RPMI7951 (cell line): ENCODE measurements at places on chromosomes 12 and 14. TPM values are rescaled to one million over a fixed set of nuclear protein-coding genes. Genes with fewer than 3 reads are reported as not detected.
A peak's percentile ranks its signal among the peaks of the same experiment; 100 is the strongest.

Gene BEST3
- not detected in 2 replicates for total RNA-seq

GRCh38 chr12:130739571-130739970 is 23.5 kb upstream of the RIMBP2 start:
- DNase-seq, result no peak

DNA sequence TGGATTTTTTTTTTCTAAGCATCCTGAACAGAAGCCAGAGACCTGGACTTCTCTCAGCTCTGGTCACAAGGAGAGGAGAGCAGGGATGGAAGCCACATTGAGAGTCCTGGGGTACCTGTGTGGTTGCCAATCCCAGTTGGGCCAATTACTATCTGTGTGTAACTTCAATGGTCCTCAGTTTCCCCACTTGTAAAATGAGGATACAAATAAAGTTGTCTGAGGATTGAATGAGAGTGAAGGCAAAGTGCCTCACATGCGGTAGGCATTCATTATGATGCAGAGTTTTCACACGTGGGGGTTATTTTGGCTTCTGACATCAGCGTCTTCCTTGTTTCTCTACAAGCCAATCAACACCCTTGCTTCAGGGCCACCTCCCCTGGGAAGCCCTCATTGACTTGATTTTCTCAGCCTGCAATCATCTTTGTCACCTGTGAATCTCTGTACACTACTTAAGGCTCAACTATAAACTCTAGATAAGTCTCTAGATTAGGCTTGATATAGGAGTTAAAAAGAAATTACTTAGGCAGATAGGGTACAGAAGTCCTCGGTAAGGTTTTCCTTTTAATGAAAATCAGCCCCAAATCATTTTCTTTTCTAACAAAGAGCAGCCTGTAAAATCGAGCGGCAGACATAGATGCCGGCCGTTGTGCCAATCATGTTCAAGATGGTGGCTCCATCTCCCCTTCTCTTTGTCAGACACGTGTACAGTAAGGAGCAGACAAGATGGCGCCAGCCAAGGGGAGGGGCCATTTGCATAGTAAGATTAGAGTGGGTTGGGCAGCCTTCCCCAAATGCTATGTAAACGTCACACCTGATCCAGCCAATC is 37.8 kb upstream of the FICD start:
- peak; percentile 77 for DNase-seq

Gene DPF3
- 4.2 and 6.5 TPM in 2 replicates for total RNA-seq

Gene DCD
- total RNA-seq, result not detected in 2 replicates

DNA sequence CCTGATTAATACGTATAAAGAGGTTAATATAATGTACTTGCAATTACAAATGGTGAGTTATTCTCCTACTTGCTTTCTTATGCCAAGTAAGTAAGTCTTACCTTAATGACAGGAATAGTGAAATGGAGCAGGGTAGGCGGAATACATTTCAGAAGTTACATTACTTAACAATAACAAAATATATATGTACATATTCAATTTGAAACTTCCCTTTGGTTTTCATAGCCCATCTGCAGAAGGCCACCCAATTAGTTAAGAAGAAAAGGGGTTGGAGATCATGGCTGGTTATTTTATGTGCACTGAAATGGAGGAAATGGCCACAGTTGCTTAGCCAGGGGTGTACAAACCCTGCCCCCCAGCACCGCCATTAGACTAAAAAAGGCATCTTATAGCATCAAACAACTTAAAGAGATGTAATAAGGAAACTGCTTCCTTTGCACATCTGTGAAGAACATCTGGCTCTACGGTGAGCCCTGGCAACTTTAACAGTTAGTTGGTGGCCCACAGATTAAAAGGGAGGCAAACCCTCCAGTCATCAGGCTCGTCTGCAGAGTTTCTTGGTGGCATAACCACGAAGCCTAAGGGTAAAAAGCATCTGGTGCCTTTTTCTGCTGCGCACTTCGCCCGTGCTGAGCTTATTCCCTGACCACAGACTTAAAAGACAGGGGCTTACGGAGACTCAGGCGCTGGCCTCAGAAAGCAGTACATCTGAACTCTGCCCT is 38.8 kb upstream of the DACT1 start:
- peak; percentile 6 for DNase-seq

GRCh38 chr12:52715416-52715815 is 12.1 kb upstream of the KRT77 start:
- no peak for DNase-seq

Gene SLC38A4
- 0.12 and 0.68 TPM in 2 replicates for total RNA-seq

- DNase-seq, result peak; percentile 55
Measured at GRCh38 chr12:88960213-88960878, 380.1 kb upstream of the KITLG start.

DNA sequence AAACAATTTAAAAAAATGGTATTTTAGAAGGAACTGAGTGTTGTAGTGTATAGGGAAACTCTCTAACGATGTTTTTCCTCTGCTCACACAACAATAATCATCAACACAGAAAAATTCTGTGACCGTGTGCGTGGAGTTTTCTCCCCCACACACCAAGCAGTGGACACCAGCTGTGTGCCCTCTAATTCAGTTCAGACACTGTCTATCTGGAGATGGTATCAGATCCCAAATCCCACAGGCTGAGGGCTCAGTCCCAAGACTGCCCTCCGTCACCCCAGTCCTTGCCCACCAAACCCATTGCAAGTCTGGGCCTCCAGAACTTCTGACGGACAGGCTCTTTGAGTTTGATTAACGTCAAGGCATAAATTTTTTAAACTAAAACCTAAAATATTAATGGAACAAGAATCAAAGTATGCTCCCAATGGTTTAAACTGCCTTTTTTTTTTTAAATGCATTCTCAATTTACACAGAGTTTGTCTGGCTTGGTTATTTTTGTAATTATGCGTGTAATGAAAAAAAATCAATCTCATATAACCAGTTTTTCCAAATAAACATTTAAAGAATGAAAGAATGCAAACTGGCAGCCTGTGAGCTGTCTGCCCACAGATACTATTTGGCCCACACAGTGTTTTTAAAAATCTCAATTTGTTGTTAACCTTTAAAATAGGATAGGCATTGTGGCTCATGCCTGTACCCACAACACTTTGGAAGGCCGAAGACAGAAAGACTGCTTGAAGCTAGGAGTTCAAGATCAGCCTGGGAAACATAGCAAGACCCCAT is 19.2 kb downstream of the BLTP3B start:
- no peak for DNase-seq

DNA sequence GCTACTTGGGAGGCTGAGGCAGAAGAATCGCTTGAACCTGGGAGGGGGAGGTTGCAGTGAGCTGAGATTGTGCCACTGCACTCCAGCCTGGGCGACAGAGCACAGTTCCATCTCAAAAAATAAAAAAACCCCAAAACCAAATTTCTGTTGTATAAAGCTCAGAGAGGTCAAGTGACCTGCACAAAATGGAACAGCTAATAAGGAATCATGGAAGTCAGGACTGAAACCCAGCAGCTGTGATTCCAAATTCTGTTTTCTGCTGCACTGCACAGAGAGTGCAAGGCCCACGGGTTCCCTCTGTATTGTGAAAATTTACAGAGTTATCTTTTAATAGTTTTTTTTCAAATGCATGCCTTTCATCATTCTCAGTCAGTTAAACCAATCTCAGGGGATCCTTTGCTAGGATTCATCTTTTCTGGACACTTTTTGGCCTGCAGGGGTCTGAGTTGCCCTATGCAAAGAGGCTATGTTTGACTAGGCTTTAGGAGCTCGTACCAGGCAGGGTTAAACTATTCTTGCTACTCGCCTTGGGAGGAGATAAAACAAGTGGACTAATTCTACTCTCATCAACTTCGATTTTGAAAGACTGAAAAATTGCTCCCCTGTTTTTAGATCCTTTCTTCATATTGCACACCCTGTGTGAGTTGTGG is 26.1 kb upstream of the AACS start:
- DNase-seq, result peak; percentile 6

Gene PRH2
- not detected in 2 replicates for total RNA-seq

Gene SIX1
- total RNA-seq, result 6.7 and 7.7 TPM in 2 replicates

DNA sequence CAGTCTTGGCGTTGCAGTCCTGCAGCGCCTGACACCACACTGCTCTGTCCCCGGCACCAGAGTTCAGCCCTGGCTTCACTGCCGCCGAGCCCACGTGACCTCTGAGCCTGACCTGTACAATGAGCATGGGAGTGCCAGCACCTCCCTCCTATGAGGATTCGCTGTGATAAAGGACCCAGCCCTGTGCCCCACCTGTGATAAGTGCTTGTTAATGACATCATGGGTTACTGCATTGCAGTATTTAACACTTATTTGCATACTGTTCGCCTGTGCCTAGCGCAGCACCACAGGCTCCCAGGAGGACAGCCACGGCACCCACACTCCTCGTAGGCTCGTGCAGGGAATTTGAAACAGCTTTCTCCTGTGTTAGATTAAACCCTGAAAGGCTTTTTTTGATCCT is 118.2 kb upstream of the GSC start:
- no peak for DNase-seq

- DNase-seq, result no peak
Measured at GRCh38 chr12:48933664-48934311, 8.5 kb upstream of the FKBP11 start.

Gene TMEM132C
- not detected in 2 replicates for total RNA-seq

Gene MFAP5
- total RNA-seq, result 0.68 TPM in 1 of 2 replicates, not detected in the other

Gene LMNTD1
- not detected in 2 replicates for total RNA-seq

GRCh38 chr12:12912711-12913110 is 21.3 kb downstream of the GPRC5A start:
- no peak for DNase-seq

- no peak for DNase-seq
Measured at GRCh38 chr14:54786838-54787237, 115.8 kb downstream of the GCH1 start.

Gene BLOC1S1
- total RNA-seq, result 155 and 170 TPM in 2 replicates

GRCh38 chr12:124792961-124793441 is 70.7 kb downstream of the SCARB1 start:
- peak; percentile 32 for DNase-seq

DNA sequence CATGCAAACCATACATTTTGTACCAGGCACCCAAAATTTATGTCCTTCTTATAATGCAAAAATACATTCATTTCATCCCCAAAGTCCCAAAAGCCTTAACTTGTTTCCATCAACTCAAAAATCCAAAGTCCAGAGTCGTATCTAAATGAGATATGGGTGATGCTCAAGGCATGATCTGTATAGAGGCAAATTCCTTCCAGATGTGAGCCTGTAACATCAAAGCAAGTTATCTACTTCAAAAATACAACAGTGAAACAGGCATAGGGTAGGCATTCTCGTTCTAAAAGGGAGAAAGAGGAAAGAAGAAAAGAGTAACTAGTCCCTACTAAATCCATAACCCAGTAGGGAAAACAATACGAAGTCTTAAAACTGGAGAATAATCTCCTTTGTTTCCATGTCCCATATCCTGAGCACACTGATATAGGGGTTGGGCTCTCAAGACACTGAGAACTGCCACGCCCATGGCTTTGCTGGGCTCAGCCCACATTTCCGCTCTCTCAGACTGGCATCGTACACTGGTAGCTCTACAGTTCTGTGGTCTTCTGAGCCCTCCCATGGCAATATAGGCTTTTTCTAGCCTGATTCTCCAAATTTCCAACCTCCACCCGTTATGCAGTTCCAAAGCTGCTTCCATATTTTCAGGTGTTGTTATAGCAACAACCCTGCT is 232.8 kb downstream of the TMTC2 start:
- no peak for DNase-seq

DNA sequence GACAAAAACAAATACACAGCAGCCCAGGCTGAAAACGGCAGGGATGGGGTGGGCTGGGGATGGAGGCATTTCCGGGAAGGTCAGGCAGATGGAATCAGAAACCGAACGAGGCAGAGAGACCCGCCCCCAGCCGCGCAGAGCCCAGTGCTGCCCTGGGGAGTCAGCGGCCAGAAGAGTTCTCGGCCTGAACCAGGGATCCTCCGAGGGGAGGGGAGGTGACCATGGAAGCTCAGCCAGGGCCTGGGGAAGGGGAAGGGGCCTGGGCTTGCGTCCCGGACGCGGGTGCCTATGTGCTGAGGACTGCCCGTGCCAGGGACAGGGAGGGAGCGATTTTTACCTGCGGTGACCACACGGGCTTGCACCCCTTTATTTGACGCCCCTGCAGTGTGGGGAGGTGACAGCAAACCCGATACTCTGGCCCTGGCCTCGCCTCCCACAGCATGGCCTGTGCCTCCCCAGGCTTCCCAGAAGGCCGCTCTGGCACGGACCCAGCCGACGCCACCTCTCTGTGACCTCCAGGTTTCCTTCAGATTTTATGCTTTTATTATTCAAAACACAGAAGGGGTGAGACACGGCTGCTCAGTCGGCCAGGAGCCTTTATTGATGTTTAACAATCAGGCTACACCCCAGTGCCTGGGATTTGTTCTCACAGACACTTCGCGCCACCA is 7.7 kb downstream of the LRCOL1 start:
- DNase-seq, result no peak

Gene LRRC10
- not detected in 2 replicates for total RNA-seq

DNA sequence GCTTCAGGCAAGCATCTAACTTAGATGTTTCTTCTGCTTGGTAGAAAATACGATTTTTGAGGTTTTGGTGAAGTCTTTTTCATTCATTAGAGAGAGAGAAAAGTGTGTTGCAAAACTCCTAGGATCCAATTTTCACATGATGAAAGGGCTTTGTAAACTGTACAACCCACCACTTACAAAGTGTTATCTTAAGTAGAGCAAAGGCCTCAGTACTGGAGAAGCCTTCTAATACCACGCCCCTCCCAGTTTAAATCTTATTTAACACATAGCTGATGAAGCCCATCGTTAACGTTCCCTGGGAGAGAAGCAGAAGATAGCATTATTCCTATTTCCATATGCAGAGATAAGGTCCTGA is 869 bp downstream of the APOLD1 start:
- DNase-seq, result no peak

Gene GSC
- total RNA-seq, result not detected in 2 replicates

GRCh38 chr12:98743362-98743953 is 98.4 kb downstream of the APAF1 start:
- DNase-seq, result no peak

GRCh38 chr12:90250766-90251165 is 542.1 kb upstream of the ATP2B1 start:
- DNase-seq, result peak; percentile 72

DNA sequence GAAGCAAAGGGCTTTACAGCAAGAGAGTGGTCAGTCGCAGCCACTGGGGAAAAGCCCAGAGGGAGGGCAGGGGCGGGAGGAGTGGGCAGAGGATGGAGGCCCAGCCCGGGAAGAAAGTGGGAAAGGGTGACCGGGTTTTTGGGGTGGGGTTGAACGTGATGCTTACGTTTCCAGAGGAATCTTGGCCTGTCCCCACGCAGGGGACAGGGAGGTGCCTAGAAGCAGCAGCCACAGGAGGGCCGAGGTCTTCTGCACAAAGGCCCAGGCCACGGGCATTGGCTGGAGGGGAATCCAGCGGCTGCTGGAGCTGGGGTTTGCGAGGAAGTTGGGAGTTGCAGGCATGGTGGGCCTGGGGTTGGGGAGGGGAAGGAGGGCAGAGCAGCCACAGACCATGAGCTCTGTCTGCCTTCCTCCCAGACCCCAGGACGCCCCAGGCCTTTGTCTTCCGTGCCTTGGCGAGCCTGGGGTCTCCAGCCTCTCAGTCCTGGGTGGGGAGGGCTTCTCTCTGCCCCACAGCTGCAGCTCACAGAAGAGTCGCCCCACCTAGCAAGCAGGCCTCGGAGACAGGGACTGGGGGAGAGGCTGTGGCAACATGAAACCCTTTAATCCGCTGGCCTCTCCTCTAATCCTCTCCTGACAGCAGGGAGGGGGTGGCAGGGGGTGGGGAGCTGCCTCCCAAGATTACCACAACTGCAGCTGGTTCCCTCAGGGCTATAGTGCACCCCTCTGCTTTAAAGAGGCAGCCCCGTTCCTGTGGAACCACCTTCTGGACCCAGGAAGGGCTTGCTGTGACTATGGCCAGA is at the start of gene CACNA2D4:
Gene CACNA2D4 (minus strand): TSS at position 572 of the 803 bp plus-strand sequence. CDS start 179 bp downstream, at position 393.
- DNase-seq, result no peak
